Fibroblast of skin of back (primary cell): ENCODE measurements at places on chromosomes 11 and 22.

DNA sequence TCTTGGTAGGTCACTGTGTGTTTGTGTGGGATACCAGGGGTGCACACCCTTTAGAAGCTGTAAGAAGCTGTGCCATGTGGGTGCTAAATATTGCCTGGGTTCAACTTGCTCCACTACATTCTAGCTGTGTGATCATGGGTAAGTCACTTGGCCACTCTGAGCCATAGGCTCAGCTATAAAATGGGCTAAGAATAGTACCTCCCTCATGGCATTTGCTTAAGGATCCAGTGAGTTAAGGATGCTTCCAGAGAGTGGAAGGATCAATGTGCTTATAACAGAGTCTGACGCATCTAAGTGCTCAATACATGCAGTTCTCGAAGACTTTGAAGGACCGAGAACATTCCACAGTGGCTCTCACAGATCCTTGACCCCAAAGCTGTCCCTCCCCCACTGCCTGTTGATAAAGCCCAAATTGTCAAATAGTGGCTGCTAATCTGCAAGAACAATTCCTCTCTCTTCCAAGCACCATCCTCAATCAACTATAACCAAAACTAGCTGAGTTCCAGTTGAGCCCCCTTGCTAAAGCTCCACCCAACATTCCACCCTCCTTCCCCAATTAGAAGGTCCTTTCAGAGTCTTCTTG, 13.2 kb upstream of the TMPRSS6 start:
- DNase-seq: no peak

DNA sequence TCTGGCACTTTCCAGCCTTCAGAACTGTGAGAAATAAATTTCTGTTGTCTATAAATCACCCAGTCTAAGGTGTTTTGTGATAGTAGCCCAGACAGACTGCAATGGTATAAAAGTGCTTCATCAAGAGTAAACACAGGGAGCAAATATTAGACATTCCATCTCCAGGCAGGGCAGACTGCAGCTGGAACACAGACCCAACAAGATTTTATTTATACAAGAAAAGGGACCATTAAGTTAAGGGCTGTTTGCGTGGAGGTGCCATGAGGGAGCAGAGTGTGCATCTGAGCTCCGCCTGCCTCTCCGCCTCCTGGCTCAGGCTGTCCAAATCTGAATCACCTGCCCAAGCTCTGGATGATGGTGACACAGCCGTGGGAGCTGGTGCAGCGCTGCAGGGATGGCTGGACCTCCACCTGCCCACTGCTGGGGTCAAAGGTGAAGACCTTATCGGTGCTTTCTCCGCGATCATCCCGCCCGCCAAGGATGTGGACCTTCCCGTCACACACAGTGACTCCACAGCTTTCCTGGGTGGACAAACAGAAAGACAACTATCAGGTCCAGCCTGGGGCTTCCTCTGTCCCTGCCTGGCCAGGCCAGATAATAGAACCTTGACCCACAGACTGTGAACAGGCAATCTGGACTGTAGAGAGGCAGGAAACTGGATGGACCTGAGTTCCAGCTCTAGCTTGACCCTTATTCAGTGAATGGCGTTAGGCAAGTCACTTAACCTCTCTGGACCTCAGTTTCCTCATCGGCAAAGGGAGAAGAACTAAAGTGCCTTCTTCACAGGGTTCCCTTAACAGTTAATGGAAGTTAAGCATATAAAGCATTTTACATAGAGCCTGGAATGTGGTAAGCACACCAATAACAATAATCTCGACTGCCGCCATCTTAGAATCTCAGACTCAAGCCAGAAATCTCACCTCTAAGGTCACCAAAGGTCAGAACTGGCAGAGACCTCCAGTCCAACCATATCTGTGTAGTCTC, 10.5 kb downstream of the KLHL35 start:
- no peak for DNase-seq

GRCh38 chr11:10797531-10797930, 11.2 kb downstream of the EIF4G2 start:
- DNase-seq: no peak

DNA sequence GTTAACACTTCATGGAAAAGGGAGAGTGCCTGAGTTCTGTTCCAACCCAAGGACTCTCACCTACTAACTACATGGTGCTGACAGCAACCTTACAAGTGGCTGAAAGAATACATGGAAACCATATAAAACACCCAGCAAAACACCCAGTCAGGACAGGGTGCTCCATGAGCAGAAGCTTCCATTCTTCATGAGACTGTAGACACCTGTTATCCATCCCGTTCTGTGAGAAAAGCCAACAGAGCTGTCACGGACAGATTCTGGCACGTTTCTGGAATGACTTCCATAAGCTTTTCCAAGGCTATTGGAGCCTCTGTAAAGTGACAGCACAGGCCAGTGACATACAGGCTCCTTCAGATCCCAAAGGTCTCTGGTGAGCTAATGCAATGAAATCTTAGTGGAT, 23.2 kb downstream of the PRR14L start:
- no peak for DNase-seq

- no peak for DNase-seq
Observed at GRCh38 chr11:102615894-102616432, 9.2 kb downstream of the MMP20 start.

- DNase-seq: no peak
Observed at GRCh38 chr11:61514050-61514917, 5.7 kb downstream of the LRRC10B start.

GRCh38 chr22:19815823-19816290, 38.8 kb downstream of the GNB1L start:
- no peak for DNase-seq
